ENCODE measurements at places on chromosomes 4 and X. TPM values are rescaled to one million over a fixed set of nuclear protein-coding genes. Genes with fewer than 3 reads are reported as not detected.

DNA sequence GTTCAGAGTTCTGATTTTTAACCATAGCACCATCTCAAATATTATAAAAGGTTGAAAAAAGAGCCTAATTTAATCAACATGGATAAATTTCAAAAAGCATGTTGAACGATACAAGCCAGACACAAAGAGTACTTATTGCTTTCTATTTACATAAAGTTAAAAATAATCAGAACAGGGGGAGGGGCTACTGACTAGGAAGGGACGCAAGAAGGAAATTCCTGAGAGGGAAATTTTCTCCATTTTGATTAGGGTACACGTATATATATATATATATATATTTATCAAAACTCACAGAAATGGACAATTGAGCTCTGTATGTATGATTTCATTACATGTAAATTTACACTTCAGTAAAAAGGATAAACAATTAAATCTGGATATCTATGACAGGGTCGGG is 482 bp upstream of the MBTPS2 start:
- peaks cover 9% of the 10 kb centered on the region for H3K36me3 ChIP-seq
- no peaks in the 10 kb centered on the region for H3K27me3 ChIP-seq
- peak overlapping the region; percentile 87 for H3K4me3 ChIP-seq
- DNase-seq, result no peak

GRCh38 chrX:46912098-46912602 is at the start of gene JADE3:
TSS of gene JADE3 (plus strand) at chrX:46912421. CDS start at chrX:46984895, 72,474 bp downstream.
- H3K36me3 ChIP-seq, result no peaks in the 10 kb centered on the region
- H3K4me1 ChIP-seq, result peaks cover 11% of the 10 kb centered on the region
- peak within 1 kb of the TSS; percentile 79 for H3K4me3 ChIP-seq
- peaks cover 59% of the 10 kb centered on the region for H3K27me3 ChIP-seq

GRCh38 chr4:20195071-20195885 is 56.4 kb upstream of the SLIT2 start:
- H3K4me3 ChIP-seq, result no peak overlapping the region
- no peaks in the 10 kb centered on the region for H3K4me1 ChIP-seq
- no peak overlapping the region for H3K27ac ChIP-seq
- H3K27me3 ChIP-seq, result no peaks in the 10 kb centered on the region
- no peaks in the 10 kb centered on the region for H3K36me3 ChIP-seq
- DNase-seq, result no peak

- no peak for DNase-seq
- H3K27ac ChIP-seq, result no peak overlapping the region
- no peaks in the 10 kb centered on the region for H3K36me3 ChIP-seq
Measured at GRCh38 chrX:98071331-98071730, 1187.6 kb downstream of the RPA4 start.

DNA sequence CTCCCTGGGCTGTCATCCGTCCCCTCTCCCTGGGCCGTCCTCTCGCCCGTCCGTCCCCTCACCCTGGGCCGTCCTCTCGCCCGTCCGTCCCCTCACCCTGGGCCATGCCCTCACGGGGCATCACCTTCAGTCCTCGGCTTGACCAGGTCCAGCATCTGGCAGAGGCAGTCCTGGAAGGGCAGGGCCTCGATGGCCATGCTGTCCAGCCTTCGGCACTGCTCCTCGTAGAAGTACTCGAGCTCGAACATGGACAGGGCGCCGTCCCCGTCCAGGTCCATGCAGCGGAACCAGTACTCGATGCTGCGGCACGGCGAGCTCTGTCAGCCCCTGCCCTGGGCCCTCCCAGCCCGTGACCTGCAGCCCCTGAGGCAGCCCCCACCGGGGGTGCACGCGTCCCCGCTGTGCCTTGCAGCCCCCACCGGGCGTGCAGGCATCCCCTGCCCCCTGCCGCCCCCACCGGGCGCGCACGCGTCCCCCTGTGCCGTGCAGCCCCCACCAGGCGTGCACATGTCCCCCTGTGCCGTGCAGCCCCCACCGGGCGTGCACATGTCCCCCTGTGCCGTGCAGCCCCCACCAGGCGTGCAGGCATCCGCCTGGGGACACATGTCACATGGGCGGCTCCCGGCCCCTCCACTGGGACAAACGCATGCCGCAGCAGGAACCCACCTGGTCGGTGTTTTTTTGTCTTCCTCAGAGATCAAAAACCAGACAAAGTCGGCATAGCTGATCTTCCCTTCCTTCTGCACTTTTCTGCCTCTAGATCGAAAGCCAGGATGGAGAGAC is 22.2 kb upstream of the GTPBP6 start:
- peaks cover 55% of the 10 kb centered on the region for H3K36me3 ChIP-seq
- no peak for DNase-seq
- H3K4me1 ChIP-seq, result no peaks in the 10 kb centered on the region

- no peak overlapping the region for H3K27ac ChIP-seq
- no peaks in the 10 kb centered on the region for H3K36me3 ChIP-seq
- no peak overlapping the region for H3K4me3 ChIP-seq
- no peak for DNase-seq
Measured at GRCh38 chr4:63529581-63530337, 879.5 kb downstream of the TECRL start.

GRCh38 chr4:75398501-75398900 is 115.7 kb downstream of the RCHY1 start:
- H3K27ac ChIP-seq, result no peak overlapping the region
- no peaks in the 10 kb centered on the region for H3K27me3 ChIP-seq
- H3K4me1 ChIP-seq, result no peaks in the 10 kb centered on the region
- H3K36me3 ChIP-seq, result no peaks in the 10 kb centered on the region
- DNase-seq, result no peak

DNA sequence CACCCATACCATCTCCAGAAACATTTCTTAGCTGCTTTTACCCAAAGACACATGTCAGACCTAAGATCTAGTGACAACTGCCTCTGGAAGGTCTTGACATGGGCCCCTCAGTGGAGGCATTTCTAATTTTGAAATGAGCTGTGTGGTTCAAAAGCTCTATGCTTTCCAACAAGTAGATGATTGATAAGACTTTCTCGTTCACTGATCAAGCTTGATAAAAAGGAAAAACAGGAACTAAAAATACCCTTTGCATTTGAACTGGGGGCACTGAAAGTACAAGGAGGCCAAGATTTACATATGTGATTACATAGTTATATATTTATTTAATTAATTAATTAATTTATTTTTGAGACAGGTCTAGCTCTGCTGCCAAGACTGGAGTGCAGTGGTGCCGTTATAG is 61.3 kb upstream of the SCOC start:
- no peaks in the 10 kb centered on the region for H3K36me3 ChIP-seq
- H3K27ac ChIP-seq, result no peak overlapping the region
- DNase-seq, result no peak

DNA sequence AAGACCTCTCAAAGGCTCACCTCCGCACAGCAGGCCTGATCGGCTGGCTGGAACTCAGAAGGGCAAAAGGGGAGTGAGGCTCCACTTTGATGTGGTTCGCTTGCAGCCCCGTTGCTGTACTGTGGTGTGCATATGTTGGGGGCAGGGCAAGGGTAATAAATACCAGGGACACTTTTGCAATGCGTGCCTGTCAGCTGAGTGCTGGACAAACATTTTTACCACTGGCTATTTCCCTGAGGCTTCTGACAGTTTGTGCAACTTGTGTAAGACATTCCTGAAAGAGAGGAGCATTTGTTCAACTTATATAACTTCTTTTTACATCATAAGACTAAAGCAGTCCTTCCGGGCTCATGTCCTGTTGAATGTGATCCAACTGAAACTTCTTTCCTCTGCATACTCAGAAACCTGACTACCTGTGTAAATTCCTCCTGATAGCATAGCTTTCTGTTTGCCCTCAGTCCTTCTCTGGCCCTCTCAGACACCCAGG is 82.3 kb downstream of the SPRY1 start:
- H3K27me3 ChIP-seq, result no peaks in the 10 kb centered on the region
- peak overlapping the region; percentile 23 for H3K4me3 ChIP-seq
- H3K36me3 ChIP-seq, result no peaks in the 10 kb centered on the region
- H3K27ac ChIP-seq, result peak overlapping the region; percentile 57
- H3K4me1 ChIP-seq, result peaks cover 49% of the 10 kb centered on the region
- no peak for DNase-seq

DNA sequence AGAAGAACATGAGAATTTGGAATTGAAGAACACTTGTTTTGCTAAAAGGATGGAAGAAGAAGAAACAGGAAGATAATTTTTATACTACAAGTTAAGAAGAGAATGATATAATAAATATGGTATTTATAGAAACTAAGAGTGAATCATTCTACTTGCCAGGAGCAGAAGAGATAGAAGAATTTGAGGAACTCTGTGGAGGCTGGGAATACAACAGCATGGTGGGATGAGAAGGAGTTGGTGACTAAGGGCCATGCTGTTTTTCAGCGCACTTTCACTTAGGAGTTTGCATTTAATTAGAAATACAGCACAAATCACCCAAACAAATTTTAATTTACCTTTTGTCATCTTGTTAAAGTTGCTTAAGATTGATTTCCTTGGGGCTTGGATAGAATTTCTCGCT is 20.5 kb downstream of the HADH start:
- H3K27ac ChIP-seq, result no peak overlapping the region
- H3K4me3 ChIP-seq, result no peak overlapping the region
- H3K27me3 ChIP-seq, result no peaks in the 10 kb centered on the region

- no peaks in the 10 kb centered on the region for H3K36me3 ChIP-seq
- H3K27me3 ChIP-seq, result no peaks in the 10 kb centered on the region
- no peaks in the 10 kb centered on the region for H3K4me1 ChIP-seq
- DNase-seq, result no peak
Measured at GRCh38 chrX:26352891-26353430, 137.0 kb downstream of the MAGEB5 start.

GRCh38 chr4:183350317-183351071 is 28.3 kb upstream of the CLDN24 start:
- peaks cover 11% of the 10 kb centered on the region for H3K4me1 ChIP-seq
- no peak overlapping the region for H3K4me3 ChIP-seq
- no peaks in the 10 kb centered on the region for H3K27me3 ChIP-seq
- no peak for DNase-seq
- H3K27ac ChIP-seq, result no peak overlapping the region

GRCh38 chr4:20432088-20432487 is 180.4 kb downstream of the SLIT2 start:
- no peak overlapping the region for H3K4me3 ChIP-seq
- no peak for DNase-seq
- H3K36me3 ChIP-seq, result no peaks in the 10 kb centered on the region
- H3K27ac ChIP-seq, result no peak overlapping the region
- no peaks in the 10 kb centered on the region for H3K4me1 ChIP-seq

- H3K27me3 ChIP-seq, result no peaks in the 10 kb centered on the region
- H3K36me3 ChIP-seq, result no peaks in the 10 kb centered on the region
- no peaks in the 10 kb centered on the region for H3K4me1 ChIP-seq
- no peak overlapping the region for H3K27ac ChIP-seq
- no peak overlapping the region for H3K4me3 ChIP-seq
Measured at GRCh38 chr4:27318740-27319139, 458.1 kb downstream of the STIM2 start.

DNA sequence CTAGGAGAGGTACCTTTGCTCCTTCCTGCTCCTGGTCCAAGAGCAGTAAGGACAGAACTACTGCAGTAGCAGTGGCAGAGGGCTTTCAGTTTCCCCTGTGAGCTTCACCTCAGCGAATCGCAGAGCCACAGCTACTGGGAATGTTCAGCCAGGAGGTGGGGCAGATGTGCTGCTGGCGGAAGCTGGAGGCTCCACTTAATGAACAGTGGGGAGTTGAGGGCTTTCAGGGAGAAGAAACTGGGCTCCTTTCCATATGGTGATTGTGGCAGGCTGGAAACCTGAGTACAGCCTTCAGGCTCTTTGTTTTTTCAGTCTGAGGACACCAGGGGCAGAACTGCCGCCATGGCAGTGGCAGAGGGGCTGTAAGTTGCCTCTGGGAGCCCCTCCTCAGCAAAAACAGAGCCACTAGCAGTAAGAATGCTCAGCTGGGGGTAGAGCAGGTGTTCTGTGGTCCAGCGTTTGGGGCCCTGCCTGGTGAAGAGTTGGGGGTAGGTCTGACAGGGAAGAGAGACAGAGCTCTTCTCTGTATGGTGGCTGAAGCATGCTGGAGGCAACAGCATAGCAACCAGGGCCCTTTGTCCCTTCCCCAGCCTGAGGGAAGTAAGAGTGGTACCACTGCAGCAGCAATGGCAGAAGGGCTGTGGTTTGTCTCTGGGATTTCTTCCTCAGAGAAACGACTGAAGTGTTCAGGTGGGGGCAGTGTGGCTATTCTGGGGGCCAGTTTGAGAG is 106.0 kb upstream of the GRXCR1 start:
- DNase-seq, result no peak
- H3K4me3 ChIP-seq, result no peak overlapping the region
- peaks cover 1% of the 10 kb centered on the region for H3K27me3 ChIP-seq
- no peak overlapping the region for H3K27ac ChIP-seq
- peaks cover 7% of the 10 kb centered on the region for H3K4me1 ChIP-seq
- no peaks in the 10 kb centered on the region for H3K36me3 ChIP-seq

FAT4 gene
- total RNA-seq, result not detected

NUP62CL gene
- 1.4 TPM for total RNA-seq

GAGE12F gene
- not detected for total RNA-seq

XK gene
- total RNA-seq, result 0.34 TPM

HPGDS gene
- 0.37 TPM for total RNA-seq

Data from activated T-helper 2 cell treated with anti-CD3 and anti-CD28 coated beads, Interferon-gamma antibody, Interleukin-2, Interleukin-4, amounts not matched to agents 10 μg/mL and 5 μg/mL and 100 μg/mL, durations not matched to agents 14 hours and 24 hours and 36 hours (primary cell).